ENCODE measurements at places on chromosomes 5 and 9.

DNA sequence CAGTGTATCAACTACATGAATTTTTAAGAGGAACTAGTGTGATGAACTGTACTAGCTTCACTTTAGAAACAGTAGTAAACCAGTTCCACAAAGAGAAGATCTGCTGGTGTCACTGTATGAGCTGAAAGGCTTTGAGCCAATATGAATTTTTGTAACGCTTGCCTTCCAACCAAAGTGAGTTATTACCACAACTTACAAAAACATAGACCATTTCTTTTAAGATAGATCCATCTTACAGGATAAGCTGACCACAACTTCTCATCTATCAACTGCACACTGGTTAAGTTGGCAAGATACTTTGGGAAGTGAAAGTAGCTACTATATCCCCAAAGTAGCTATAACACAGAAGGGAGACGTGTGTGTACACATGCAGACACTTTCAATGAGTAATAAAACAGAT is 849.6 kb upstream of the DMAC1 start:
- no peak for DNase-seq

GRCh38 chr5:74608736-74609601 is 31.6 kb downstream of the ENC1 start:
- no peak for DNase-seq

- DNase-seq: no peak
Observed at GRCh38 chr5:65326922-65327321, 154.8 kb downstream of the ADAMTS6 start.

GRCh38 chr9:120259100-120259499 is 320.9 kb downstream of the CDK5RAP2 start:
- no peak for DNase-seq

GRCh38 chr9:122821278-122821943 is 7.0 kb downstream of the PDCL start:
- DNase-seq: no peak

GRCh38 chr9:137311171-137311985 is 9.3 kb upstream of the NRARP start:
- peak; percentile 39 for DNase-seq

DNA sequence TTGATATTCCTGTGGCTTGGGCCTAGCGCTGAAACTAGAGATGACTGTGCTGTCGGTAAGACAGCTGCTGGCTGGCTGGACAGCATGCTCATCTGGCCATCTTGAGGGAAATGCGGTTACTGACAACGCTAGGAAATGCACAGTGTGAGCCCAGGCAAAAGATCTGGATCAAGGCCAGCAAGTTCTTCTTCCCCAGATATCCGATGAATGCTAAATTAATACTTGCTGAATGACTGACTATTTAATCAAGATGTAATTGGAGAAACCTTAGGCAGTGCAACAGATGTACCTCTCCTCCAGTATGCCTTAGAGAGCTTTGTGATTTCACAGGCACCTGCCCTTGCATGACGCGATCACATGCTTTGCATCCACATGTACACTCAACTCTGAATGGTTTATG is 659.1 kb downstream of the EFNA5 start:
- no peak for DNase-seq

GRCh38 chr5:142958944-142959682 is 188.9 kb downstream of the ARHGAP26 start:
- no peak for DNase-seq

- peak; percentile 40 for DNase-seq
Observed at GRCh38 chr5:35129921-35130485, 82.3 kb upstream of the AGXT2 start.

GRCh38 chr9:103037508-103038477 is 42.7 kb downstream of the CYLC2 start:
- DNase-seq: no peak

DNA sequence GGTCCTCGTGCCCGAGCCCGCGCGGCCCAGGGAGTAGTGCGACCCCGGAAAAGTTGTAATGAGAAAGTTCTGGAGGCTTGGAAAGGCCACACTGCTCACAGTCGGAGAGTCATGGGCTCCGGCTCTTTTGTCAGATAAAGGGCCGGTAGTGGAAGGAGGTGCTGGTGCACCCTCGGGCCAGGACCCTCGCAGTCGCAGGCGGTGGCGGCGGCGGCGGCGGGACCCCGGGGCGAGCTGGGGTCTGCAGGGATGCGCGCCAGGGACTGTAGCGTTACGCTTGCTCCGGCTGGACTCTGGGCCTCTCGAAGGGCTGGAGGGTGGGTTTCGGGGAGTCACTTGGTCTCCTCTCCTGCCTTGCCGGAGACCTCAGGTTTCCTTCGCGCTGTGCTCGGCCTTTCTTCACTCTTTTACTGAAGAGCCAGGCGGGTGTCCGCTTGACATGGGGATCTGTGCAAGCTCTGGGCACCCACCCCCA is 1.5 kb downstream of the RORB start:
- no peak for DNase-seq

DNA sequence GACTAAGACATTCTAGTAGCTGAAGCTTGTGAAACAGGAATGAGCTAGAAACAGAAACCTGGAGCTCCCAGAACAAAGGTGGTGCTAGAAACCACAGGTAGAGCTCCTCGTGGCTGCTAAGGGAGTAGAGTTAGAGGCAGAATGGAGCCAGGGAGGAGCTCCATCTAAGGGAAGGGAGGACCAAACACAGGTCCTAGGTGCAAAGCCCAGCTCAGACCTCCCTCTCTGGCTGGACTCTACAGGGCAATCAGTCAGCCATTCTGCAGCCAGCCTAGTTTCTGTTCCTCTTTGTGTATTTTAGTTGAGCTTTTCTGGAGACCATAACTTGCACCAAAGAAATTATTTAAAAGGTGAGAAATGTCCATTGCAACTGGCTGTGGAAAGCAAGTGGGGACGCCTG is 70.4 kb downstream of the CRB2 start:
- DNase-seq: no peak

- no peak for DNase-seq
Observed at GRCh38 chr9:92658611-92659010, 11.3 kb downstream of the IPPK start.

DNA sequence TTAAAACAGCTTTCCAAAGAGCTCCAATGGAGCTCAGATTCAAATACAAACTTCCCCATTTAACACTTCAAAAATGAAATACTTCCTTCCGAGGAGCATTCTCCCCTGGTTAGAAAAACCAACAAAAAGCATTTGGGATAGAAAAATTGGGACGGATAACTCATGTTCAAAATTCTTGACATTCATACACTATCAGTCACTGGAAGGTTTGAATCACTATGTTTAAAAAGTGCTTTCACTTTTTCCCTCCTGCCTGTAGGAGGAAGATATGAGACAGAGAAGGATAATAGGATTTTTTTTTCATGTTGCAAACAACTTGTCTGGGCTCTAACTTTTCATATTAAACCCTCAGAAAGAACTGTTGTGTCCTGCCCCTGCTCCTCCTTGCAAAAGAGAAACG is 412.0 kb downstream of the ACTL7B start:
- no peak for DNase-seq

GRCh38 chr5:53501054-53501453 is 20.6 kb downstream of the FST start:
- no peak for DNase-seq

DNA sequence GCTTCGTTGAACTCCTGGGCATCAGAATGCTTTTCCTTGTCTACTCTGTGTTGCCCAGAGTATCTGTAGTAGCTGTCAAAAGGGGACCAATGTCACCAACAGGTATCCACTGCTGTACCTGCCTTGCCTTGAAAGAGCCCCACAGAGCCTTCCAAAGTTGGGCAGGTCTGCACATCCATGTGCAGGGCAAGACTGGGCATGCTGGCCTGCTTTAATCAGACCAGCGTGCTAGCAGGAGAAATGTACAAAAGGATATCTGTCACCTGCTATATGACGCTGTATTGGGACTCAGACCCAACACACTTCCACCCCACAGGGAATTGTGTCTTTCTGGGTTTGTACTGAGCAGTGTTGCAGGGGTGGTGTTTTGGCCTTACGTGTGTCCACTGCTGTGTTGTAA is 11.9 kb downstream of the DELE1 start:
- no peak for DNase-seq

DNA sequence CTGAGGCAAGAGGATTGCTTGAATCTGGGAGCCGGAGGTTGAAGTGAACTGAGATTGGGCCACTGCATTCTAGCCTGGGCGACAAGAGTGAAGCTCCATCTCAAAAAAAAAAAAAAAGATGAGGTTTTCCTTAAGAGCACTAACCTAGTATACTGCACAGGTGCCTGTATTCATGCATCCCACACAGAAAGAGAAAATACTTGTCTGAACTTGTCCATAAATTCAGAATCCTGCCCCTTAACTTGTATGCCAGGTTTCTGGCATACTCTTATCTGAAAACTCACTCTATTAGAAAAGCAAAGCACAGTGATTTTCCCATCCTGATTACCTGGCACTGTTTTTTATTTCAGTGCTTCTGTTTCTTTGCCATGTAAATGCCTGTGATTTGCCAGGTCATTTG is 125.3 kb upstream of the CDKN2B start:
- no peak for DNase-seq

DNA sequence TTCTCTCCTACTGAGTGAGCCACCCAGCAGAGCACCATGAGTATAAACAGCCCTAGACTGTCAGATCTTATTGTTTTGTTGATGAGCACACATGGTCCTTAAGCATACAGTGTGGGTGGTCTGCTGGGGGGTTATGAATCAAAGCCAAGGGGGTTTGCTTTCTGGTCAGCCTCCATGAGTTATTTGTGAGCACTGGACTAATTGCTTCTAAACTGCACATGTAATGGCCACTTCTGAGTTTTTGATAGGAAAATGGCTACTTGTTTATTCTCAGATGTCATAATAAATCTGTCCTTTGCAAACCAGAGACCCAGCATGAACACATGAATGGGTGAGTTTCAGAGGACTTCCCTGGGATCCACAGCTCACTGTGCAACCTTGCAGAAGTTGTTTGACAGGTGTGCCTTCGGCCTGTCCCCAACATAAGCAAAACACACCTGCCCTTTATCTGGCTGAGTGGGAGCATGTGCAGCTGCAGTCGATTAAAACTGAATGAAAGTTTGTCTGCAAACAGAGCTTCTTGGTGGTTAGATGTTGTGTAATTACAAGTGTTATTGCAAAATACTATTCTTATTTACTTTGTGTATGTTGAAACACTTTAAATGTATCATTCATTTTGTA is 35.9 kb downstream of the MAMDC2 start:
- no peak for DNase-seq

- no peak for DNase-seq
Observed at GRCh38 chr5:124952566-124952965, 206.1 kb upstream of the ZNF608 start.

DNA sequence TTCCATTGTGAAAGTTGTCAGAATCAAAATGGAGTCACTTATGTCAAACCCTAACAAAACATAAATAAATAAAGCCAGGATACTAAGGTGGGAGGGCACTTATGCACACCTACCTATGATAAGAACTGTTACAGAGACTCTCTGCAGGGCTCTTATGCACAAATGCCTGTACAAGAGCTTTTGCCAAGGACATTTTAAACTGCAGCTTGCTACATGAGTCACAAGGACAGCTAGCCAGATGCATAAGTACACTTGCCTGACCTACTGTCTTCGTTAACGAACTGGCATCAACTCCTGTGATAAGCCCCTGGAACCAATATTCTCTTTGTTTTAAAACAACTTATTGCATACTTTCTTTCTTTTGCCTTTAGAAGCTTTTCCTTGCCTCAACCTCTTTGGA is 152.9 kb upstream of the SPEF2 start:
- no peak for DNase-seq

GRCh38 chr9:135583688-135584011 is 22.1 kb downstream of the PAEP start:
- no peak for DNase-seq

GRCh38 chr9:116312221-116312620 is 158.6 kb downstream of the PAPPA start:
- no peak for DNase-seq

DNA sequence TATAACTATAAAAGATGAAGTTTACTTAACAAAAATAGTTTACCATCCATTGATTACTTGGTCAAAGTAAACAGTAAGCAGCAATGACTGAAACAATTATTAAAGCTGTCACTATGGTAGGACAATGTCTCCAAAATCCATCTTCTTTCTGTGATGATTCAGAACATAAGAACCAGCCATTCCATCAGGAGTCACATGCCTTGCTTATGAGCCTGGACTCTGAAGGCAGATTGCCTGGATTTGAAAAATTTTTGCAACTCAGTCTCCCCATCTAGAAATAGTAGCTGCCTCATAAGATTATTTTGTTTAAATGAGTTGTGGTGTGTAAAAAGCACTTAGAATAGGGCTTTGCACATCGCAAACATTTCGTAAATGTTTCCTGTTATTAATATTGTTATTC is 136.2 kb downstream of the LIFR start:
- no peak for DNase-seq

- DNase-seq: no peak
Observed at GRCh38 chr5:89513299-89514044, 630.5 kb upstream of the MEF2C start.

- no peak for DNase-seq
Observed at GRCh38 chr5:160082614-160083500, 36.4 kb downstream of the PWWP2A start.

GRCh38 chr9:108496846-108497245 is 358.9 kb downstream of the ACTL7B start:
- DNase-seq: no peak

- DNase-seq: no peak
Observed at GRCh38 chr5:64384765-64385164, 121.0 kb upstream of the RGS7BP start.

DNA sequence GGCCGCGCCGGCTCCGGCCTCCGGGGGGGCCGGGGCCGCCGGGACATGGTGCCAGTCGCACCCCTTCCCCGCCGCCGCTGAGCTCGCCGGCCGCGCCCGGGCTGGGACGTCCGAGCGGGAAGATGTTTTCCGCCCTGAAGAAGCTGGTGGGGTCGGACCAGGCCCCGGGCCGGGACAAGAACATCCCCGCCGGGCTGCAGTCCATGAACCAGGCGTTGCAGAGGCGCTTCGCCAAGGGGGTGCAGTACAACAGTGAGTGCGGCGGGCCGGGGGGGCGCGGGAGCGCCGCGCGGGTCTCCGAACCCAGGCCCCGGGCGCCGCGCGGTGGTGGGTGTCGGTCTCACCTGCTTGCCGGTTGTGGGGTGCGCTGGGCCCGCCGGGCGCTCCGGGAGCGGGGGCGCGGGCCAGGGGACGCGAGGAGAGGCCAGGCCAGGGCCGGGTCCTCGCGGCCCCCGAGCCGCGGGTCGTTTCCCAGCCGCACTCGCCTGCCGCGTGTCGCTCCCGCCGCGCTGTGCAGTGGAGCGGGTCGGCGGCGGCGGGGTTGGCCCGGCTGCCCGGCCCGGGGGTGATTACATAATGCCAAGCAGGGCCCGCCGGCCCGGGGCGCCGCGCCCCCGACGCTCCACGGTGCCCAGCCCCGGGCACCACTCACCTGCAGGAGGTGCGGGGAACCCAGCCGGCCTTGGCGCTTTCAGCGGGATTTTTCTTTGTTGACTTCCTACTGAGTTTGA is 492 bp downstream of the RABL6 start:
- peak; percentile 56 for DNase-seq

- no peak for DNase-seq
Observed at GRCh38 chr5:73612799-73613198, 13.2 kb upstream of the ARHGEF28 start.

DNA sequence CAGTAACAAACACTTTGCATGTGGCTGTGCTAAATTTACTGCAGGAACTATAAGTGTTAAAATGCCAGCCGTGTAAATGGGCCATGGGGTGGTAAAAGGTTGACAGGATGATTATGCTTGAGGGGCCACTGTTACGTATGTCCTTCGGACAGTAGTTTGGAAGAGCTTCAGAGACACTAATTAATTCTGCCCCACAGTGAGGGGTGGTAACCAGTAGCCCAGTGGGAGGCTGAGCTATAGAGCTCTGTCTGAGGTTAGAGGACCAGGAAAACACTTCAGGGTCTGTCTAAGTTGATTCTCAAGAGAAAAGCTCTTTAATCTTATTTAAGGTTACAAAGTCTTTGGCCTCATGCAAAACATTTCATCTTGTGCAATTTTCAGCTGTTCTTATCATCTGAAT is 176.6 kb downstream of the DMRTA1 start:
- DNase-seq: no peak

Measured in CD4-positive, alpha-beta T cell treated with Interleukin-10 for 1 hour (primary cell).